ENCODE measurements at places on chromosomes 7 and 10. TPM values are rescaled to one million over a fixed set of nuclear protein-coding genes. Genes with fewer than 3 reads are reported as not detected.
A peak's percentile ranks its signal among the peaks of the same experiment; 100 is the strongest.

- peak; percentile 80 for DNase-seq
- H3K4me1 ChIP-seq: peaks cover 20% of the 10 kb centered on the region
- H3K27ac ChIP-seq: no peak within 1 kb of the TSS
- no peak within 1 kb of the TSS for H3K4me3 ChIP-seq
These were observed at the start of gene CPA1 for GRCh38 chr7:130379921-130380860. Gene CPA1, plus strand, starts transcription at chr7:130380494. Its CDS starts 27 bp downstream, at chr7:130380521.

- peak; percentile 18 for DNase-seq
- no peak overlapping the region for H3K27ac ChIP-seq
These were observed 83.6 kb upstream of the LRRC4 start for GRCh38 chr7:128114806-128115205.

Gene IFIT1B
- total RNA-seq: not detected

GRCh38 chr7:50470250-50471163, 20.4 kb upstream of the FIGNL1 start:
- H3K4me1 ChIP-seq: peaks cover 7% of the 10 kb centered on the region
- H3K4me3 ChIP-seq: no peak overlapping the region
- H3K27ac ChIP-seq: no peak overlapping the region
- H3K36me3 ChIP-seq: no peaks in the 10 kb centered on the region
- H3K27me3 ChIP-seq: no peaks in the 10 kb centered on the region

Gene TMEM236
- total RNA-seq: 9.6 TPM
